ENCODE measurements at places on chromosomes 5 and 9.

- peak; percentile 44 for DNase-seq
Measured at GRCh38 chr5:126544087-126544740, 50.8 kb downstream of the ALDH7A1 start.

DNA sequence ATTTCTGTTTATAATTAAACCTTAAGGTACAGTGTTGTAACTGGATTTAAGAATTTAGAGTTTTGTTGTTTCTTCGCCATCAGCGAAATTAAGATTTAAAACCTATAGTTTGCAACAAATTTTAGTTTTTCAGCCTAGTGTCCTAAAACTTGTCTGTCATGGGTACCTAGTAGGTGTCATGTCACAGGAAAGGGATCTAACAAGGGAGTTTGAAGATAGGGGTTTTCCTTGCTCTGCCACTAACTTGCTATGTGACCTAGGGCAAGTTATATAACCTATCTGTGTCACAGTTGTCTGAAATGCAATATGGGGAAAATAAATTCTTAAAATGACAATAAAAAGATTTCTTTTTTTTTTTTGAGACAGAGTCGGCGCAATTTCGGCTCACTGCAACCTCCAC lies 9.2 kb upstream of the ABL1 start:
- no peak for DNase-seq

GRCh38 chr5:73445665-73446630 lies 2.6 kb downstream of the FOXD1 start:
- DNase-seq, result no peak

- DNase-seq, result peak; percentile 20
Measured at GRCh38 chr5:88824892-88825583, 57.9 kb downstream of the MEF2C start.

DNA sequence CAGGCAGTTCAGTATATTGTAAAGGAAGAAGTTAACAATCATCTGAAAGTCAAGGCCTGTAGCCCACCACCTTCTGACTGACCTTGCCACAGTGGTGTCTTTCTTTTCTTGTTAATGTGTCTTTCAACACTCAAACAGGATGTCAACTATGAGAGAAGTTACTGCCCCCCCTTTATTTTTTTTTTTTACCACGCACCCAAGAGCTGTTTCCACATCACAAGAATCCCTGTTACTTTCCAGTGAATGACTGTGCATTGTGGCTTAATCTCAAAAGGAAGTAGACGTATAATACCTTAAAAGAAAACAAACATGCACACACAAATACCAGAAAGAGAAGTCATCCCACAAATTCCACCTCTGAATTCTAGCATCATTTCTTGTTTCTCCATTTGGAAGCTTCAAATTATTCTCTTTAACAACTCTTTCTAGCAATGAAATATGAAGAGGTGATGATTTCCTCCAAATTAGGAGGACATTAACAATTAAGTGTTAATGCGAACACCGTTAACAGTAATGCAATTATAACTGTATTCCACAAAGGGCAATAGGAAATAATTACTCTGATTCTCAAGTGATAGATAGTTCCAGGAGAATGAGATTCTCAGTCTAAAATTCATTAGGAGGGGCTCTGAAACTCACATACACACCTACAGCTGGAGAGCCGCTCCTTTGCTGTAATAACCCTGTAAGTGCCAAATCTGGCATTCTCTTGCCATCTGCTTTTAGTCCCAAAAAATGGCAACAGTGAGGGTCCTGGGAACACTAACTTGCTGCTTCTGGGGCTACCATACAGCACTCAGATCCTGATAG lies 201.0 kb downstream of the EFNA5 start:
- DNase-seq, result peak; percentile 55

DNA sequence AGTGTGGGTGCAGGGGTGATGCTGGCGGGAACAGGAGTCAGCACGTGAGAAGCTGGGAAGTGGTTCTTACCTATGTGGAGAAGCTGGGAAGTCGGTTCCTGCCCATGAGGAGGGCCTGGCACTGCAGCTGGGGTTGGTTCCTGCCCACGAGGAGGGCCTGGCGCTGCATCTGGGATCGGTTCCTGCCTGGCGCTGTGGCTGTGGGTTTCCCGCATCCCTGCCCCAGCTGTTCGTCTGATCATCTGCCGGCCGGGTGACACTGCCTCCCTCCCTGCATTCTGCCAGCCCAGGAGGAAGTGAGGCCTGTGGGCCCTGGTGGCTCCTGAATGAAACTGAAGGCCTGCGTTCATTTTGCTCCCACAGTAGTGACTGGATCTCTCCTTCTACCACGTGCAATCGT lies 5.1 kb downstream of the OBP2A start:
- no peak for DNase-seq

DNA sequence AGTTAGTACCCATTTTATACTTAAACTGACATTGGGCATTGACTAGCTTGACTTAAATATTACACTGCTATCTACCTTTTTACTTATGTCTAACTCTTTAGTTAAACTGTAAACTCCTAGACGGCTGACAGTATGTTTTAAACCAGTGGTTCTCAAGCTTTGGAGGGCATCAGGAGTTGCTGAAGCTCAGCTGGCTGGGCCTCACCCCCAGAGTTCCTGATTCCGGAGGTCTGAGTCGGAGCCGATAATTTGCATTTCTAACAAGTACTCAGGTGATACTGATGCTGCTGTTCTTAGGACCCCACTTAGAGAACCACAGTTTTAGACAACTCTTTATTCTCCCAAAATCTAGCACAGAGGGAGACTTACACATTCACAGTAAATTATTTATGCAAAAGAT lies 63.3 kb upstream of the PCA3 start:
- DNase-seq, result no peak

DNA sequence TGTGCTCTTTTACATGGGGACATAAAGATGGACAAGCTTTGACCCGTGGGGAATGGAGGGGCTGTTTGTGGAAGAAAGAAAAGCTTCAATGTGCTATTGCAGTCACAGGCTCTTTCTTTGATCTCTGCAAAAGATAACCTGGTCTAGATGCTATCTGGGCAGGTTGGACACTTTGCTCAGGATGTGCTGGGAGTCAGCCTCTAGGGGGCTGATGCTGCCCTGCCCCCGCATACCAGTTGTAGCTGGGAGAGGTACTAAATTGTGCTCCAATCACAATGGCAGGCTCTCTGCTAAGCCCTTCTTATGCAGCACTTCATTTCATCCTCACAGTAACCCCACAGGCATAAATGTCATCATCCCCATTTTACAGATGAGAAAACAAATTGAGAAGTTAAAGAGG lies 67.2 kb downstream of the PSD2 start:
- no peak for DNase-seq

DNA sequence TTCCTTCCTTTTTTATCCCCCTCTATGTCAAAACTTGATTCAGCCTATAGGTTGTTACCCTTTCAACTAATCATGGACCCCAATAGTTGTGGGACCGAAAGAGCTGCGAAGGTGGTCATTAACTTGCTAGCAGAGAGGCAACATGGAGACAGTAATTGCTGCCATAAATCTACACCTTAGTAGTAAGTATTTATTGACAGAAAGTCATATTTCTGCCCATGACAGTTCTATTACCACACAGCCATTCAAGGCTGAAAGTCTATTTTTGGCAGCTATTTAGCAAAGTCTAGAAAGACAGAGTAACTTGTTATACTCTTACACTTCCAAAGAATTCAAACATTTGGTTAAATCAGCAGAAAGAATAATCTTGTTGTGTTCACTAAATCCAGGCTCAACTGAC lies 236.2 kb downstream of the PRELID2 start:
- DNase-seq, result no peak

DNA sequence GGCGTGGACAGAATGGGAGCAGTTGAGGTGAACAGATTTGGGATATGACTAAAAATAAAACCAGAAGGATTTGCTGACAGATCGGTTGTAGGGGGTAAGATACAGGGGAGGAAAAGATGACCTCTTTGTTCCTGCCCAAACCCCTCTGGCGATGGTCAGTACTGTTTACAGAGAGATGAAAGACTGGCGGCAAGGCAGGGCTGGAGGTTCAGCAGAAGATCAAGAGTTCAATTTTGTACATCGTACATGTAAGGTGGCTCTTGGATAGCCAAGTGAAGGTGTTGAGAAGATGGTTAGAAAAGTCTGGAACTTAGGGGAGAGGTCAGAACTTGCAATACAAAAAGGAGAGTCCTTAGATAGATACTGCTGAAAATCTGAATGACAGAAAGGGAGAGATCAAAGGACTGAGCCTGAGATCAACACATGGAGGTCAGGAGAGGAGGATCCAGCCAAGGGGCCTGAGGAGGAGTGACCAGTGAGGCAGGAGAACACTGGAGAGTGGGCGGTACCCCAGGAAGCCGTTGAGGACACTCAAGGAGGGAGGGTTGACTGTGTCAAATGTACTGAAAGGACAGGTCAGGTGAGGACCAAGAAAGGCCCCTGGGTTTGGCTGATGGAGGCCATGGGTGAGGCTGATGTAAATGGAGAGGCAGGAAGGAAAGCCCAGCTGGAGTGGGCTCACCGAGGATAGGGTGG lies 7.1 kb downstream of the IL4 start:
- no peak for DNase-seq

- peak; percentile 18 for DNase-seq
Measured at GRCh38 chr9:1619915-1620710, 395.0 kb upstream of the SMARCA2 start.

DNA sequence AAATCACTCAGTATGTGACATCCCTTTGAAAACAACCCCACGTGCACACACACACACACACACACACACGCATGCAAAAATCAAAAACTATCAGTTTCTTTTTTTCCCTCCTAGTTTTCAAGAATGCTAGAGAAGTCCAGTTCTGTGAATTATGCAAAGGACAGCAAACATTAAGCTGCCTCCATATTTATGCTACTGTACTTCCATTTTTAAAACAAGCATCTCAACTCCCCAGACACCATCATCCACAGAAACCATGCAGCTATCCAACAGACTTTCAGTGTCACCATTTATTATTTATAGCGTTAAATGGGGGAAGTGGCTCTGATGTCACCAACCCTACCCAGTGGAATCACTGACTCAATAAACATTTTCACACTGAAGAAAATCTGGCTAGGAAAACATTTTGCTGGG lies 1.6 kb downstream of the FBXW11 start:
- no peak for DNase-seq

DNA sequence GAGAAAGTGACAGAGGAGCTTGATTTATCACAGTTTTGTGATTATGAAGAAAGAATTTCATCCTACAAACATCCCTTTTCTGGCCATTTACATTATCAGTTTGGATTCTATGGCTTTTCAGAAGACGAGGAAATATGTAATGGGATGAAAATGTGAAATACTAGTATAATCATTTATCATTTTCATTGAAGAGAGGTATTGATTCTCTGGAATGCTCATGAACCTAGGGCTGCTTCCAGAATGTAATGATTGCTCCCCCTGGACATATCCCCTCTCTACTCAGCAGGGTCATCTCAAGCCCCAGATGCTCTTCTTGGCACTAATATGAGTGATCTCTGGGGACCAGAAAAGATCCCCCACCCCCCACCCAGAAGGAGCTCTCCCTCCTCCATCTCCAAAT lies 106.7 kb upstream of the ZNF618 start:
- DNase-seq, result no peak

DNA sequence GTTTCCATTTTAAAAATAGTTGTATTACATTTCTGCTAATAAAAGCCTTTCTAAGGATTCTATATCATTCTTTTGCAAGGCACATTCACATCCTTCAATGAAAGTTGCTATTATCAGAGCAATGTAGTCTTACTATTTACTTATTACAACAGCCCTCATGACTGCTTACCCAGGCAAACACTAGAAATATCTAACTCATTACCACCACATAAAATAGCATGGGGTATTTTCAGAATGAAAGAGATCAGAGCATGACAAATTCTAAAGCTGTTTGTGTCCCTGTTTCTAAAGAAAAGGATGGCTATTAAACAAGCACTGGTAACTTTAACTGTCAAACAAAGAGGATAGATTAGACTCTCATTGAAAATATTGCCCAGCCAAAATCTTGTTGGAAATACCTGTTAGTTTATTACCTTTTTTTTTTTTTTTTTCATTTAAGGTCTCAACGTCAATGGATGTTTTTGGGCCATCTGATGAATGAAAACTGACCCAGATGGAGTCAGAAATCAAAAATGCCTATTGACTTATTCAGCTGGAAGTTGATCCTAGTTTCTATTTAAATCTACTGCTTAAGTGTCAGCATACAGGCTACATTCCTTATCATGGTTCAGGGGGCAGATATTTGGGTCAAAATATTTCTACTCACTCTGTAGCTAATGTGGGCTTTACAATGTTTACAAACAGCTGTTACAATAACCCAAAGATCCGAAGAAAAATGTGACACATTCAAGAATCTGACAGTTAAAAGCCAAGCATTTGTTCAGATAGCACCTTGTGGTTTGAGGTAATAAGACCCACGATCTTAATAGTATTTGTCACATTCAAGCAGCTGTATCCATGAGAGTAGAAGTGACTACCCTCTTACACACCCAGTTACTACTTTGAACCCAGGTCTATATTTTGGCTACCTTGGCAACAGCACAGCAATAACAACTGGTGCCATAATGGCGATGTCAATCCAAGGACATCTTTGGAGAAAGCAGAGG lies 554.8 kb upstream of the MEF2C start:
- DNase-seq, result no peak

GRCh38 chr5:36902353-36902752 lies 25.8 kb downstream of the NIPBL start:
- DNase-seq, result no peak

GRCh38 chr5:107389775-107390148 lies 281.0 kb downstream of the EFNA5 start:
- DNase-seq, result no peak

DNA sequence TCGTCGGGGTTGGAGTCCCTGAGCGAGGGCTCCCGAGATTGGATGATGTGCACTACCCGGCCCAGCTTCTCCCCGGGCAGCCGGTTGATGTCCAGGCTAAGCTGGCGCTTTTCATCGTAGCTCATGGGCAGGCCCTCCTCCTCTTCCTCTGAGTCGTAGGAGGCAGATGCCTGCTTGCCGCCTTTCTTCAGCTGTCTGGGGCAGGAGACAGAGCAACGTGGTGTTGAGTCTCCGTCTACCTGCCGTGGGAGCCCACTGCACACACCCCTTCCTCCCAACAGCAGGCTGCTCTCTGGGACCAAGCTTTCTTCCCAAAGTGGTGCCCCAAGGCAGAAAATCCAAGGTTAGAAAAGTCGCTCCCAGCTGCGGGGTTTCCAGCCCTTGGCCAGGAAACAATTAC lies 10.8 kb downstream of the BRD3OS start:
- DNase-seq, result no peak

- no peak for DNase-seq
Measured at GRCh38 chr9:24672336-24672735, 126.6 kb upstream of the IZUMO3 start.

- peak; percentile 50 for DNase-seq
Measured at GRCh38 chr9:85900504-85901201, 40.3 kb upstream of the NAA35 start.

- no peak for DNase-seq
Measured at GRCh38 chr5:129406440-129406839, 53.7 kb upstream of the ADAMTS19 start.

GRCh38 chr5:149810856-149811255 lies 80.7 kb downstream of the PPARGC1B start:
- DNase-seq, result no peak

- no peak for DNase-seq
Measured at GRCh38 chr5:179766021-179766725, 27.6 kb upstream of the LTC4S start.

- no peak for DNase-seq
Measured at GRCh38 chr9:86329649-86330048, 24.6 kb downstream of the TUT7 start.

GRCh38 chr9:117869712-117870111 lies 165.5 kb downstream of the TLR4 start:
- DNase-seq, result no peak

GRCh38 chr9:33946779-33947535 lies 101.7 kb downstream of the UBAP2 start:
- peak; percentile 88 for DNase-seq

GRCh38 chr9:127707766-127708165 lies 978 bp downstream of the CFAP157 start:
- DNase-seq, result no peak

- DNase-seq, result no peak
Measured at GRCh38 chr9:106623558-106623957, 239.4 kb upstream of the ZNF462 start.
